Right hindlimb (tissue), 1 donor: ENCODE measurements at places on chromosomes 13 and 19.
A peak's percentile ranks its signal among the peaks of the same experiment; 100 is the strongest.

DNA sequence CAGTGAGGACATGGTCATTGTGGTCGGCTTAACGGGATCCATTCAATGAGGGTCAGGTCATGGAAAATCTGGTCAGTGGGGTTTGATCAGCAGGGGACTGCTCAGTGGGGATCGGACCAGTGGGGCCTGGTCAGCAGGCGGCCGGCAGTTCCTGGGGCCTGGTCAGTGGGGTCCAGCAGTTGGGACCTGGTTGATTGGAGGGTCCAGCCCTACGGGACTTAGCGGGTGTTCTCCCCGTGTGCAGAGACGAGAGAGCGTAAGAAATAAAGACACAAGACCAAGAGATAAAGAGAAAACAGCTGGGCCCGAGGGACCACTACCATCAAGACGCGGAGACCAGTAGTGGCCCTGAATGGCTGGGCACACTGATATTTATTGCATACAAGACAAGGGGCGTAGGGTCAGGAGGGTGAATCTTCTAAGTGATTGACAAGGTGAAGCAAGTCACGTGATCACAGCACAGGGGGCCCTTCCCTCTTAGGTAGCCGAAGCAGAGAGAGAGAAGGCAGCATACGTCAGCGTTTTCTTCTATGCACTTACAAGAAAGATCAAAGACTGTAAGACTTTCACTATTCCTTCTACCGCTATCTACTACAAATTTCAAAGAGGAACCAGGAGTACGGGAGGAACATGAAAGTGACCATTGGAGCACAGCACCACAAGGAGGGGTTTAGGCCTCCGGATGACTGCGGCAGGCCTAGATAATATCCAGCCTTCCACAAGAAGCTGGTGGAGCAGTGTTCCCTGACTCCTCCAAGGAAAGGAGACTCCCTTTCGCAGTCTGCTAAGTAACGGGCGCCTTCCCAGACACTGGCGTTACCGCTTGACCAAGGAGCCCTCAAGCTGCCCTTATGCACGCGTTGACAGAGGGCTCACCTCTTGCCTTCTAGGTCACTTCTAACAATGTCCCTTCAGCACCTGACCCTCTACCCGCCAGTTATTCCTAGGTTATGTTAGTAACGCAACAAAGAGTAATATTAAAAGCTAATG, 62.1 kb upstream of the TPM4 start:
- DNase-seq = no peak

- peak; percentile 27 for DNase-seq
Observed at GRCh38 chr19:27746691-27747380, 1466.1 kb downstream of the UQCRFS1 start.

- DNase-seq = no peak
Observed at GRCh38 chr13:73825143-73825542, 309.1 kb downstream of the KLF12 start.

GRCh38 chr19:14563989-14564651, 7.7 kb downstream of the NDUFB7 start:
- DNase-seq = no peak

DNA sequence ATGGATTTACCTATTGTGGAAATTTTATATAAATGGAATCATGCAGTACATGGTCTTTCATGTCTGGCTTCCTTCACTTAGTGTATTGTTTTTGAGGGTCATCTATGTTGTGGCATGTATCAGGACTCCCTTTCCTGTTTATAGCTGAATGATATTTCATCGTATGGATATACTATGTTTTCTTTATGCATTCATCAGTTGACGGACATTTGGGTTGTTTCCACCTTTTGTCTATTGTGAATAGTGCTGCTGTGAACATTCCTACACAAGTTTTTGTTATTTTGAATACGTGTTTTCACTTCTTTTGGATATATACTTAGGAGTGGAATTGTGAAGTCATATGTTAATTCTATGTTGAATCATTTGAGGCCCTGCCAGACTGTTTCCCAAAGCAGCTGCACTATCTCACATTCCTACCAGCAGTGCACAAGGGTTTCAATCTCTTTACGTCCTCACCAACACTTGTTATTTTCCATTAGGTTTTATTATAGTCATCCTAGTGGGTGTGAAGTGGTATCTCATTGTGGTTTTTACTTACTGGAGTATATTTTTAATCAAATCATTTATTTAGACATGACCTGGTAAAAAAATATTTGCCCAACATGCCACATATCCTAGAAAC, 262.7 kb downstream of the DLEU7 start:
- DNase-seq = no peak

- DNase-seq = no peak
Observed at GRCh38 chr13:33206425-33206824, 79.1 kb downstream of the STARD13 start.

DNA sequence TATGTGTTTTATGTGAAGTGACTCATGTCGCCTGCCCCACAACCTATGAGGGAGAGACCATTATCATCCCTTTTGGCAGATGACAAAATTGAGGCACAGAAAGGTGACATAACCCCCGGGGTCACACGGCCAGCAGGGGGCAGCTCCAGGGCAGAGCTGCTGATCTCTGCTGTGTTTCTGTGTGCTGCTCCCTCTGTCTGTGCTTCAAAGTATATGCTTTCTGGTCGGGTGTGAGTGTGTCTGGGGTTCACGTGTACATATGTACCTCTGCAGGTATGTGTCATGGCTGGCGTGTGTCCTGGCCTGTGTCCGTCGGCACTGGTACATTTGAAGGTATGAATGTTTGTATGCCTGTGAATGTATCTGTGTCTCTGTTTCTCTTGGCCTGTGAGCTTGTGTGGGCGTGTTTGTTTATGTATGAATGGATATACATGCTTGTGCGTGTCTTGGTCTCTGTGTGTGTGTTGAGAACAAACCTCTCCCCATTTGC, 7.1 kb downstream of the LIPE start:
- DNase-seq = no peak

GRCh38 chr19:8640402-8641004, 10.1 kb downstream of the NFILZ start:
- DNase-seq = no peak

DNA sequence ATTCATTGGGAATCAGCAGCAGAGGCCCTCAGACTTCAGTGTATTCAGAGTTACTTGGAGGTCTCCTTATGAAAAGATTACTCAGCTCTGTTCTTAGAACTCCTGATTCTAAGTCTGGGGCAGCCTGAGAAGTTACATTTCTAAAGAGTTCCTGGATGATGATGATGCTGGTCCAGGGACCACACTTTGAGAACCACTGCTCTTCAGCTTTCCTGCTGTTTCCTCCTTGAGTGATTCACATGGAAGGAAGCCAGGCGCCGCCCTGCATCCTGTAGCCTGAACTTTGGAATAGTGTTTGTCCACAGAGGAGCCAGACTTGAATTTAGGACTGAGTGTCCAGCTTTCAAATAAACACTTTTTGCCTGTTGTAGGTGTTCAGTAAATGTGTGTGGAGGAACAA, 2.9 kb downstream of the CEBPG start:
- peak; percentile 38 for DNase-seq

DNA sequence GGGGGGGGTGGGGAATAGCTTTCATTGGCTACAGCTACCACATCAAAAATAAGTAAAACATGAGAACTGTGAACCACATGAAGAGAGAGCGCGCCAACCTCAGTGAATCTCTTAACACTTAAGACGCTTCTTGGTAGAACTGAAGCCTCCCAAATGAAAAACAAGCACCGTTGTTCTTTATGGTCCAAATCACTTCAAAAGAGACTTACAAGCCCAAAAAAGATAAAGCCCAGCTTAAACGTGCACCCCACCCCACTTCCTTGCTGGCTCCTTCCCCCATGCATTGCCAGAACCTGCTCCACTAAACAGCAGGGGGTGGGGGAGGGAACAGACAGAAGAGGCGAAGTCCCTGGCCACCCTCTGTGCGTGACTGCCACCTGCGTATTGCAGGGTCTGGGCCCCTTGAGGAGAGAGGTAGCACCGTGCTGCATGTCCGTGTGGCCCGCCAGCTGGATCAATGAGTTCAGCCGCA, 479.1 kb downstream of the FOXO1 start:
- no peak for DNase-seq

DNA sequence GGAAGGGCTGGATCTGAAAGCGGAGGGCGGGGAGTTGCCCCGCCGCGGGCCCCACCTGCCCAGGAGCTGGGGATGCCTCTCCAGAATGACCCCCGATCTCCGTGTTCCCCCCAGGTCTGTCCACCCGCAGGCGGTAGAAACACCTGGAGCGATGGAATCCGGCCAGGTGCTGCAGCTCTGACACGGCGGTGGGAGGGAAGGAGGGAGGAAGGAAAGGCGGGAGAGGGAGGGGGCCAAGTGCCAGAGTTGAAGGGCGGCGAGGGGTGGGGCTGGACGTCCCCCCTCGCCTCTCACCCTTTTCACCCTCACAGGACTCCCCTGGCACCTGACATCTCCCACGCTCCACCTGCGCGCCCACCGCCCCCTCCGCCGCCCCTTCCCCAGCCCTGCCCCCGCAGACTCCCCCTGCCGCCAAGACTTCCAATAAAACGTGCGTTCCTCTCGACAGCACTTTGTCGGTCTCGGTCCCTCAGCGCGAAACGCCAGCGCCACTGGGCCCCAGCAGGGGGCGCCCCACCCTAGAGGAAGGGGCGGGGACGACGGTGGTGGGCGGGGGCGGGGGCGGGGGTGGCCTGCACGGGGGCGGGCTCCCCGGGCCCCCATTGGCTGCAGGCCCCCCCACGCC, 337 bp upstream of the FXYD7 start:
- no peak for DNase-seq

DNA sequence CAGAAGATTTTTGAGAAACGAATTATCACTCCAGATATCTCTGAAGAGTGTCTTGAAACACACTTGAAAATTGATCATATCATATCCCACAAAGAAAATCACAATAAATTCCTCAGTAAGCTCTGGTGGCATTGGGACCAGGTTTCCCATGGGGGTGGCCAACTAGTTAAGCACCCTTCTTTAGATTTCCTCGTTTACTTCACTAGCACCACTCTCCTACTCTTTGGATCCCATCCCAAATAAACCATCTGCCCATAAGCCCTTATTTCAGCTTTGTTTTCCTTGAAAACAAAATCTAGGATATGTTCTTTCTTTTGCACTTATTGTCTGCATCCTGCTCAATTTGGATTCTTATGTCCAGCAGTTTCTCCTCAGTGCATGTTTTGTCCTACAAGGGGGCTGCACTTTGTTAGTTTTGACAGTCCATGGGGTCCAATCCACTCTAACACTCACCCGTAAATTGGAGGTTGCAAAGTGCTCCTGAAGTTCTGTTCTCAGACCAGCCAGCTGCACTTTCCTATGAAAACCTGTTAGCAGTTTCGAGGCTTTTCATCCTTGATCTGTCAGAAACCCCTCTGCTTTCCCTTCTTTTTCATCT, 40.3 kb upstream of the FAM124A start:
- DNase-seq = no peak

- no peak for DNase-seq
Observed at GRCh38 chr19:41296433-41296871, 13.5 kb upstream of the CCDC97 start.

- DNase-seq = no peak
Observed at GRCh38 chr19:371501-372168, 27.0 kb upstream of the MIER2 start.
